ENCODE measurements at places on chromosomes 11 and 22.

GRCh38 chr11:91686700-91687099 is 537.9 kb upstream of the FAT3 start:
- DNase-seq: no peak

DNA sequence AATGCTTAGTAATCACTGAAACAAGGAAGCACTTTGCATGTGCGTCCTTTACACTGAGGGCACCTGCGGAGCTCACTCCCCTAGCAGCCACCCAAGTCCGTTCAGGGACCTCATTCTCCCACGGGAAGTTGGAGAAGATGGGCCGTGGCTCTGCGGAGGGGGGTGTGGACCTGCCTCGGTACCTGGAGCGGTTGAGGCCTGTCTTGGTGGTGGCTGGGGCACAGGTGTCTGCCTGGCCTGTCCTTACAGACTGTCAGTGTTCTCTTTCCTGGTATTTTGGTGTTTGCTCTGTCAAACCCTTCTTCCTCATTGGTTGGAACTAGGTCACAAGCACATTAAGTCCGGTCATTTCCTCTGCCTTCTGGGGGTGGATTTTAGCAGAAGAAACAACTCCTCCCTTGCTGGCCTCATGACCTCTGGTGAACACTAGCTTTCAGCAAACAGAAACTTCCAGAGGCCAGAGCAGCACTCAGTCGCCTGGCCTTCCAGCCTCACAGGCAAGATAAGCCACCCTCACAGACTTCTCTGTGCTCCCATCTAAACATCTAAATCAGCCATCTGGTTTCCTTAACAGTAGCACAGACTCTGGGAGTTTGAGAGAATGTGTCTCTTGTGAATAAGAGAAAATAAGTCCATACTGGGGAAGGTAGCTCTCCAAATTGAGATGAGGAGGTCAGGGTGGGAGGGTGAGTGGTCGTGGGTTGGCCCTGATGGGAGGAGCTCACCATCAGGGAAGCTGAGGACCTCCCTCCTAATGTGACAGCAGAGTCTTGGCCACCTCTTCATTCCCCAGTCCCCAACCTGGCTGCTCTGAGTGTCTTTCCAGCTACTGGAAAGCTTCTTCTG is 8.6 kb downstream of the SNAP29 start:
- no peak for DNase-seq

GRCh38 chr11:19921976-19922688 is 209.5 kb downstream of the NAV2 start:
- DNase-seq: no peak

GRCh38 chr11:109752212-109752825 is 330.3 kb downstream of the C11orf87 start:
- no peak for DNase-seq

DNA sequence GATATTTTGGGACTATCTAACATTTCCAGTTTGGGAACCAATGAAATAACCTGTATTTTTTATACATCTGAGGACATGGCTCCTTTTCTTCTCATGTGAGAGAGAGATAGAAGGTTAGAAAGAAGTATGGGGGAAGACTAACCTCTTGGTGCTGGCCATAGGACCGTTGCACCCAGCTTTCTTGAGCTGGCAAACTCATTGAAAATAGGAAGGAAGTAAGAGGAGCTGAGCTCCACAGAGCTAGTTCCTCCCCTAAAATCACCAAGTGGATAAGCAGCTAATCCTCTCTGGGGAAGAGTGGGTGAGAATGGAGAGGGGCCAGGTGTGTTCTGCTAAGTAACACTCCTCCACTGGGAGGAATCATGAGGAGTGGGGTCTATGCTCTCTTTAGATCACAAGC is 387.4 kb upstream of the CADM1 start:
- no peak for DNase-seq

DNA sequence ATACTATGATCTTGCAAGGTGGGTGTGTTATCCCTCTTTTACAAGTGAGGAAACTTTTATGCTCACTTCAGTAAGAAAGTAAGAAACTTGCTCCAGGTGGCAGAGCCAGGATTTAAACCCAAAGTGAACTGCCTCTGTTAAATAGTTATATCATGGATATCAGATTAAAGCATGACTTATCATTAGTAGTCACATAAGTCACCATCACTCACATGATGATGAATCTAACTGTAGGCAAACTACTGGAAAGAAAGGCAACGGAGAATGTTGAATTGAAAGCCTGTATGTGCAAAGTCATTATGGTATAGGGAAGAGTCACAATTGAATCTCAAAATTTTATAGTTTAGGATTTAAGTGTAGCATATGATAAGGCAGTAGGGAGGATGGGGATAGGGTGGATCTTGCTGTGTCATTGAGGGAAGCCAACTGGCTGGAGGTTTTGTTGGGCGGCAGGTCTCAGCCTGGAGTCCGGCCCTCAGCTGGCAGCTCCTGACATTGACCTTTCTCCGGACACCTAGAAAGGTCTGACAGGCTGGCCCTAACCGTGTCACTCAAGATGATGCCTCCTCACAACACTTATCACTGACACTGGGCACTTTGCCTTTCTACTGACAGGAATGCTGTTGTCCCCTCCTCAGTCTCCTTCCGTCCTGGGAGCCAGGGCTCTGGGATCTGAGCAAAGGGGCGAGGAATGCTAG is 98.3 kb downstream of the EMSY start:
- no peak for DNase-seq

- no peak for DNase-seq
These were observed 38.3 kb upstream of the NNMT start for GRCh38 chr11:114257621-114258558.

- DNase-seq: no peak
These were observed 6.9 kb upstream of the CATSPER1 start for GRCh38 chr11:66032957-66033735.

DNA sequence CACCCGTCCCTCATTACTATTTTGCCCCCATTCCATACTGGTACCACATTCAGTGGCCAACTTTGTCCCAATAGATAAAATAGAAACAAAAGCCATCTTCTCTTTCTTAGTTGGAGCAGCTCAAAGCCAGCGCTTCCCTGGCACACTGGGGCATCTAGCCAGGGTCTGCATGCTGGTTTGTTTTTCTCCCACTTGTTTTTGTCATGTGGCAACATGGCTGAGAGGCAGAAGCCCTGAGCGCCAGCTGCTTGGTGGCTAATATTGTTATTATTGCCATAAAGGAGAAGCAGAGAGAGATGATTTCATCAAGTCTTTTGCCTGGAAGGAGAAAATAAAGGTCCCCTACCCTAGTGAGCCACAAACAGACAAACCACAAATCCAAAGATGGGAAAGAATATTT is 48.4 kb upstream of the CRTAM start:
- no peak for DNase-seq

- DNase-seq: no peak
These were observed 6.7 kb downstream of the CPT1B start for GRCh38 chr22:50571264-50572175.

DNA sequence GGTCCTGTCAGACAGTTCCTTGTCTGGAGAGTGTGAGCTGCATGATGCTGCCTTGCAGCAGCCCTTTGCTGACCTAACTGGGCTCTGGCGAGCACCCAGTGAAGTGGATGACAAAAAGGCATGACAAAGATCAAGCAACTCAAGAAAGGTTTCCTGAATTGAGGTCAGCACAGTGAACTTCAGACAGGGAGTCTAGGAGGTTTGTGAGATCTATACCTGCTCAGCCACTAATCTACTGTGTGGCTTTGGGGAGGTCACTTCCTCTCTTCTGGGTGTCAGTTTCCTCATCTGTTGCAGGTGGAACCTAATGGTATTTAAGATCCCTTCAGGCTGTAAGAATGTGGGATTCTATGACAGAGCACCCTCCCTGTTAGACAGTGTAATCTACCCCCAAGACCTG is 213.9 kb upstream of the NARS2 start:
- no peak for DNase-seq

- no peak for DNase-seq
These were observed 74.0 kb upstream of the TTC12 start for GRCh38 chr11:113240389-113240788.

GRCh38 chr22:28243539-28243938 is 324.5 kb upstream of the PITPNB start:
- DNase-seq: no peak

Measured in activated CD4-positive, alpha-beta T cell treated with anti-CD3 and anti-CD28 coated beads, Interleukin-2, amount 50 U/mL, for 48 hours (primary cell).